ENCODE measurements at places on chromosomes 16 and 17. TPM values are rescaled to one million over a fixed set of nuclear protein-coding genes. Genes with fewer than 3 reads are reported as not detected.

GRCh38 chr16:54194334-54194743 lies 92.2 kb downstream of the IRX3 start:
- no peaks in the 10 kb centered on the region for H3K4me1 ChIP-seq
- H3K27ac ChIP-seq: no peak overlapping the region
- no peaks in the 10 kb centered on the region for H3K27me3 ChIP-seq
- no peaks in the 10 kb centered on the region for H3K36me3 ChIP-seq

- H3K4me3 ChIP-seq: no peak overlapping the region
- peaks cover under 1% of the 10 kb centered on the region for H3K36me3 ChIP-seq
- DNase-seq: no peak
- H3K27me3 ChIP-seq: no peaks in the 10 kb centered on the region
These were observed 13.4 kb upstream of the SUPT4H1 start for GRCh38 chr17:58365185-58365979.

DNA sequence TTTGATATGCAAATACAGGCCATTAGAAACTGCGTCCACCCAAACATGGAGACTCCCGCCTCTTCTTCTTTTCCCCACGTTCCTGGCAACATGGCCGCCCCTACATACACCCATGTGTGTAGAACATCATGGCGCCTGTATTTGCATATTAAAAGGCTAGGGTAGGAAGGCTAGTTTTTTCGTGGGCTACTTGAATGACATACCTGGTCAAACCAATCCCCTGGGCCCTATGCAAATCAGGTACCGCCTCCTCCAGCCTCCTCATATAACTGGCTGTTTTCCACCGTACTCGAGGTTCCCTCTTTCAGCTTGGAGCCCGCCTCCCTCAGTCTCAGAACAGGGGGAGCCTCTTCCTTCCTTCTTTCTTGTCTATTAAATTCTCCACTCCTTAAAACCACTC lies 840 bp upstream of the CD300LB start:
- H3K4me1 ChIP-seq: no peaks in the 10 kb centered on the region
- DNase-seq: no peak
- H3K27me3 ChIP-seq: no peaks in the 10 kb centered on the region
- H3K36me3 ChIP-seq: no peaks in the 10 kb centered on the region
- no peak overlapping the region for H3K4me3 ChIP-seq

Gene TMEM114
- not detected for total RNA-seq

Gene GPR179
- total RNA-seq: not detected

DNA sequence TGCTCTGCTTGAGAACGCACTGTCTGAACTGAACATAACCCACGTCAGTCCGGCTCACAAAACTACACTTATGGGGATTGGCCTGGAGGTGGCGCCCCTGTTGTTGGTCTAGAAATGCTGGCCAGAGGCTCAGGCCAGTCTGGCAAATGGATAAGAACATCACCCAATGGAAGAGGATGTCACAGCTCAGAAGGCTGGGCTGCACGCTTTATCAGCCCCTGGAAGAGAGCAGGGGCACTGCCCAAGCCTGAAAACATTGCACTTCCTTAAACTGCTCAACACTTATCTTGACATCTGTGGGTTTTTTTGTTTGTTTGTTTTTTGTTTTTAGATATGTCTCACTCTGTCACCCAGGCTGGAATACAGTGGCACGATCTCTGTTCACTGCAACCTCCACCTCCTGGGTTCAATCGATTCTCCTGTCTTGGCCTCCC lies 24.8 kb upstream of the BPTF start:
- DNase-seq: no peak
- no peaks in the 10 kb centered on the region for H3K27me3 ChIP-seq
- no peaks in the 10 kb centered on the region for H3K36me3 ChIP-seq
- no peaks in the 10 kb centered on the region for H3K4me1 ChIP-seq
- H3K27ac ChIP-seq: no peak overlapping the region

Gene RNF112
- total RNA-seq: 2.3 TPM
